ENCODE measurements at places on chromosomes 16 and 17.

GRCh38 chr17:80886641-80887573, 104.7 kb upstream of the CHMP6 start:
- DNase-seq = peak; percentile 29

DNA sequence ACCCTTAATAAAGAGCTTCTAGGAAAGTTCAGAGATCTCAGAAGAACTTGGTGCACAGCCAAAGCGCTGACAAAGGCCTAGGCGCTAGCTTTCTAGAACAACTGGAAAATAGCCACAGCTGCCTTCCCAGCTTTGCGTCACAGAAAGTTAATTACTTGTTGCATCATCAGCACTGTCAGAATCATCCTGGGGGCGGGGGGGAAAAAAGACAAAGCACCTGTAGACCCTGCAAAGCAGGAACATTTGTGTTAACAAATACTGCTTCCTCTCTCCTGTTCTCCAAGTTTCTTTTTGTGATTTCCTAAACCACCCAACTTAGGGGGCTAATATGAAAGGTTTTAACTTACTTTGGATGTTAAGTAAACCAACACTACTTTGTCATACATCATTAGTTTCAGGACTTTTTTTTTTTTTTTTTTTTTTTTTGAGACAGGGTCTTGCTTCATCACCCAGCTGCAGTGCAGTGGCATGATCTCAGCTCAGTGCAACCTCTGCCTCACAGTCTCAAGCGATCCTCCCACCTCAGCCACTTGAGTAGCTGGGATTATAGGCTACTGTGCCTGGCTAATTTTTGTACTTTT, 4.8 kb upstream of the AARSD1 start:
- no peak for DNase-seq

- no peak for DNase-seq
Measured at GRCh38 chr16:4172070-4172469, 55.8 kb upstream of the ADCY9 start.

GRCh38 chr17:17313350-17313991, 10.3 kb downstream of the NT5M start:
- peak; percentile 56 for DNase-seq

DNA sequence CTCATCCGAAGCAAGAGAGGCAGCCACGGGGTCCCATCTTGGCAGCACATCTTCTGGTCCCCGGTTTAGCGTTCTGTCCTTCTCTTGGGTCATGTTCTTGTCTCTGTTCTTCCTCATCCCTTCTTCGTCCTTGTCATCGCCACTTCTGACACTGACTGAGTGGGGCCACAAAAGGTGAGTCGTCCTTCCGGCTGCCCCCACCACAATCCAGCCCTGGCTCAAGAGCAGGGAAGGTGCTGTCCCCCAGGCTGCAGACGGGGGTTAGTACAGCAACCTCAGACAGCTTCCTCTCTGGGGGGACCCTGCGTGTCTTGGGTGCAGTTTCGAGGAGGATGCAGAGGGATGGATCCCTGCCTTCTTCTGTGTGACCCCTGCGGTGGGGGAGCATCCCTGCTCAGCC, 21.8 kb downstream of the NAA60 start:
- DNase-seq = peak; percentile 17

GRCh38 chr17:44283344-44284023, 15.5 kb upstream of the SLC4A1 start:
- no peak for DNase-seq

DNA sequence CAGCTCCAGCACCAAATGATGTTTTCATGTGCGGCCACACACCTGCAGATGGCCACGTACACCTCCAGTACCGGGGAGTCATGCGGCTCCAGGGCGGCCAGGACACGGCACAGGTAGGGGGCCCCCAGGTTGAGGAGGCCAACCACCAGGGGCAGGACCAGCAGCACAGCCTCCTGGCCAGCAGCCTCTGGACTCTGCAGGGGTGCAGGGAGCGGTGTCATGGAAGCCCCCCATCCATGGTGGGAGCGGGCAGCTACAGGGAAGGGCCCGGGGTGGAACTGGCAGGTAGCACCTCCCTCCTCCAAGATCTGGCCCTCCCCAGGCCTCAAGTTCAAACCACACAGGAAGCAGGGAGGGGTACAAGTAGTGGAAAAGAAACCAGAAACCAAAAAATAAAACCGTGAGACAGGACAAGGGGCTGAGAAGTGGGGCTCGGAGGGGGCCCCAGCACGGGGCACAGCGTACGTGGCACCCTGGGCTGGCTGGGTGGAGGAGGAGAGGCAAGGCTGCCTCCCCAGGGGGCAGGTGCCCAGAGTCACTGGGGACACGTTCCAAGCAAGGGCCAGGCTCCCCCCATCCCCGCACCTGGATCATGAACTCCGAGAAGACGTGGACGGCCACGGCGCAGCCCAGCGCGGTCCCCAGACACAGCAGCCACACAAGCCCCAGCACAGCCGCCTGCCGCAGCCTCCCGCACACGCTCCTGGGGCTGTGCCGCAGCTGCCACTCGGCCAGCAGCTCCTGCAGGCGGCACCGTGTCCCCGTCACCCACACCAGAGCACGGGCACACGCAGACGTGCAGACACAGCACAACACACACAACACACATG, 7.4 kb downstream of the TMC6 start:
- peak; percentile 40 for DNase-seq

DNA sequence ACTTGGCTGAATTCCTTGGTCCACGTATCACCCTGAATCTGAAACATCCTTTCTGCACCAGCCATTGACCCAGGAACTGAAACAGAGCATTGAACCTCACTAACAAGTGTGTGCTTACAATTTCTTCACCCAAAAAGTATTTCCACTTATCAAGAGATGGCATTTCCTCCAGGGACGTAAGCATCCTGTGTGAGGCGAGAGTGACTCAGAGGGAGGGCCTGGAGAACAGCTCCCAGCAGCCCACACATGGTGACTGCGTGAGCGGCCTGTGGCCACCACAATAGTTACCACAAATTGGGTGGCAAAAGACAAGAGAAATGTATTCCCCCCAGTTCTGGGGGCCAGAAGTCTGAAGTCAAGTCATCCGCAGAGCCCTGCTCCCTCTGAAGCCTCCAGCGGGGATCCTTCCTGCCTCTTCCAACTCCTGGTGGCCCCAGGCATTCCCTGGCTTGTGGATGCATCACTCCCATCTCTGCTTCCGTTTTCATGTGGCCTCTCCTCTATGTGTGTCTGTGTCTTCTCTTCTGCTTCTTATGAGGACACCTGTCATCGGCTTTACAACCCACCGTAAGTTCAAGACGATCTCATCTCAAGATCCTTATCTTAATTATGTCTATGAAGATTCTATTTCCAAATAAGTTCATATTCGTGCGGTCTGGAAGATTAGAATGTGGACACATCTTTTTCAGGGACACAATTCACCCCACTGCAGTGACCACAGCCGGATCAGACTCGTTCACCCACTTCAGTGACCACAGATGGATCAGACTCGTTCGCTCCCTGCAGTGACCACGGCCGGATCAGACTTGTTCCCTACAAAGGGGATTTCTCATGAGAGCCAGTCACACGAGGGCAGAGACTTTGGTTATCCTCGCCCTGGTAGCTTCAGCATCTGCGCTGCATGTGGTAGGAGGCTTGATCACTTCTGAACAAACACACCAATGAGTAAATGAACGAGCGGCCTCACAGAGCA, 122.6 kb upstream of the FOXF1 start:
- DNase-seq = no peak

DNA sequence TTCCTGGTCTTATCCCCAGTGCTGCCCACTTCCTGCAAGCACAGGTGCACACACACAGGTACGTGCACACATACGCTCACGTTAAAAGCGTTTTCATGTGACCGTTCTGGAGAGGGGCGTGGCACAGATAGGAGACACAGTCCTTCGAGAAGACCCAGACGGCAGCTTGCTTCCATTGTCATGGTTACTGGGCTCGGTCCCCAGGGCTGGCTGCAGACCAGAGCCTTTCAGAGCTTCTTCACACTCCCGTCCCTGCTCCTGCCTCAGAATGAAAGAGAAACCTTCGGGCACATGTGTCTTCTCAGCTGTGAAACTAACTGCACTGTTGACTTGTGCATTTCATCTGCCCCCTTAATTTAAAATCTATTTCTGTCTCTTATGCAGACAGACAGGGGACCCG, 154.2 kb downstream of the PITPNC1 start:
- DNase-seq = peak; percentile 69

DNA sequence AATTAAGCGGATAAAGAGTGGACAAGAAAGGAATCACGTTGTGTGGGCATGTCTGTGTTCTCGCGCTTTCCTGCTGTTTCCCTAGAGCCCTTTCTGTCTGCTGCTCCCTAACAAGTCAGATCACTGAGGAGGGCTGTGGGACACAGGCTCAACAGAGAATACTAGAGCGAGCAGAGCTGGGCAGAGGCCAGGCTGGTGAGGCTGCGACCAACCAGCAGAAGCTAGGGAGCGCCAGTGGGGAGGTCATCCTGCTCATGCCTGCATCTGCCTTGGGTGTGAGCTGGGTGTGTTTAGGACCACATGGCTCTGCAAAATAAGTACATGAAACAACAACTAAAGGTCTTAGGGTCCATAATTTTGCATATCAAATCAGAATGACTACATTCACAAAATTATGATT, 11.5 kb upstream of the FOXJ1 start:
- no peak for DNase-seq

GRCh38 chr16:86604436-86605193, 26.3 kb downstream of the FOXL1 start:
- DNase-seq = no peak
